ENCODE measurements at places on chromosomes 3 and 15.

DNA sequence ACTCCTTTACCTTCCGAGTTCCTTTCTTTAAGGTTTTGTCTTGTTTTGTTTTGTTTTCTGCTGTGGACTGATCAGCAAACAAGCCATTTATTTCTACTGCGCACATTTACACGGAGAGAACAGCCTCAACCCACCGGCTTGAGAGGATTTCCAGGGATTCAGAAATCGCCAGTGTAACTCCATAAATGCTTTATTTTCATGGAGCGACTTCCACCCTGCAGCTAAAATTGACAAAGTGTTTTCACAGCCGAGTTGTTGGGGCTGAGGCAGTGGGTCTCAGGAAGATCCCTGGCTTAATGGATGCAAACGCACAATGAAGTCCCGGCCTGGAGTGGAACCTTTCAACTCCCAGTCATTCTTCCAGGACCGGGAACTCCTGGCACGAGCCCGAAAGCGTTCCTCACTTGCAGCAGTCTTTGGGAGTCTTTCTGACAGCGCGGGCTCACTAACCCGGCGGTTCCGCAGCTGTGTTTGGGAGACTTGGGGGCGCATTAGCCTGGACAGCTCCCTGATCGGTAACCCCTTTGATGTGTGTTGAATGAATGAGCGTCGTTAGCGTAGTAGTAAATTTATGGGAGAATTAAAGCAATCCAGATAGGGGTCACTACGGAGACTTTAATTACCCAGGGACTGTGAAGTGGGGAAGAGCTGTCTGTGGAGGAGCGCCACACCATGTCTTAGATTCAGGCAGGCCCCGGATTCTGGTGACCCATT, 785 bp upstream of the MYRIP start:
- DNase-seq = no peak

- no peak for DNase-seq
These were observed 8.5 kb downstream of the SEMA4B start for GRCh38 chr15:90209591-90209990.

GRCh38 chr15:64149424-64149823, 2.1 kb upstream of the SNX22 start:
- no peak for DNase-seq

DNA sequence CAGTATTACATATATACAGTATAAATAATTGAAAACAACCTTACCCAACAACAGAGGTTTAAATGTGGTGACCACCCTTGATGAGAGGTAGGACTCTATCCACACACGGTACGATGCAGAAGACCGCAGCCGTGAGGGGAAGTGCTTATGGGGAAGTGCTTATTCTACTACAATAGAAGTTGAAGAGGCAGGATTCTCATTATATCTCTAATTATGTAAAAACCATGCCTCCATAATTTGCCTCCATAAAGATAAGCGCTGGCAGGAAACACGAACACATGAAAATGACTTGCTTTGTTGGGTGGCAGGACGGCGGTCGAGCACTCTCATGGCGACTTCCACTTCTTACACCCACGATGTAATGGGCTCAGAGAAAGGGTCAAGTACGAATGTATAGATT, 7.2 kb upstream of the MUC13 start:
- no peak for DNase-seq

DNA sequence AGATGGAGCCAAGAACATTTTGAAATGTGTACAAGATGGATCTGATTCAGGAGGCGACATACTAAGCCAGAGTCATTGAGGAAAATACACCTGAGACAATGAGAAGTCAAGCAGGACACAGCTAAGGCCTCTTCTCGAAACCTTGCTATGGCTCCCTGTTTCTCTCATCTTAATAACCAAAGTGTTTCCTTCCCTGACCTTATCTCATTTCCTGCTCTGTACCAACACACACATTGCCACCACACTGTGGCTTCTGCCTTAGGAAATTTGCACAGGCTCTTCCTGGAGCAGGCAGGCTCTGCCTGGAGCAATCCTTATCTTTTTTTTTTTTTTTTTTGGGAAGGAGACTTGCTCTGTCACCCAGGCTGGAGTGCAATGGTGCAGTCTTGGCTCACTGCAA, 36.6 kb downstream of the OXSM start:
- no peak for DNase-seq

DNA sequence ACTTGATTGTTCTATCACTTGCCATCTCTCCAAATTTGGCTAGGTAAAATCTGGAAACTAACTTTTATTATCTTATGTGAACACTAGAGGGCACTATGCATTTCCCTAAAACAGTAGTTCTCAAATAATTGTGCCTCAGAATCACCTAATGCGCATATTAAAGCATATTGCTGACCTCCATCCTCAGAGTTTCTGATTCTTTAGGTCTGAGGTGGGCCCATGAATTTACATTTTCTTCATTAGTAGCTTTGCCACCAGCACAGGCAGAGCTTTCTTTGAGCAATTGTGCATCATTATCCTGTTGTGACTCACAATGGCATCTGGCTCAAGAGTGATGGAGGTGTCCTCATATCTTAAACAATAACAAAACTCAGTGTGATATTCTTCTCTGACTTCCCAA, 17.5 kb upstream of the BCHE start:
- no peak for DNase-seq

DNA sequence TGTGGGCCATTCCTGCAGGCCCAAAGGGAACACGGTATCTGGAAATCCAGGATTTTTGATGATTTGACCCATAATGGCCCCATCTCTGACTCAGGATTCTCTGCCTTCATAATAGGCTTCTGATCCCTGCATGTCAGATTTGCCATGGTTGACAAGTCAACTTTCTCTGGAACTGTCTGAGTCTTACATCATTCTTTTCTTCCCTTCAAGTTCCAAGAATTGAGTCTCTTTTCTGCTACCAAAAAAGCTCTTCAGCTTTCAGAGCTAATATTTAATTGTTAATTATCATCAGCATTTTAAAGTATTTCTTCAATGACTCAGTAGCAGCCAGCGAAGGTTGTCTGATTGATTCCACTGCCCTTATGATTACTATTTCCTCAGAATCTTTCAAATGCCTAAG, 244.4 kb upstream of the COL8A1 start:
- no peak for DNase-seq

DNA sequence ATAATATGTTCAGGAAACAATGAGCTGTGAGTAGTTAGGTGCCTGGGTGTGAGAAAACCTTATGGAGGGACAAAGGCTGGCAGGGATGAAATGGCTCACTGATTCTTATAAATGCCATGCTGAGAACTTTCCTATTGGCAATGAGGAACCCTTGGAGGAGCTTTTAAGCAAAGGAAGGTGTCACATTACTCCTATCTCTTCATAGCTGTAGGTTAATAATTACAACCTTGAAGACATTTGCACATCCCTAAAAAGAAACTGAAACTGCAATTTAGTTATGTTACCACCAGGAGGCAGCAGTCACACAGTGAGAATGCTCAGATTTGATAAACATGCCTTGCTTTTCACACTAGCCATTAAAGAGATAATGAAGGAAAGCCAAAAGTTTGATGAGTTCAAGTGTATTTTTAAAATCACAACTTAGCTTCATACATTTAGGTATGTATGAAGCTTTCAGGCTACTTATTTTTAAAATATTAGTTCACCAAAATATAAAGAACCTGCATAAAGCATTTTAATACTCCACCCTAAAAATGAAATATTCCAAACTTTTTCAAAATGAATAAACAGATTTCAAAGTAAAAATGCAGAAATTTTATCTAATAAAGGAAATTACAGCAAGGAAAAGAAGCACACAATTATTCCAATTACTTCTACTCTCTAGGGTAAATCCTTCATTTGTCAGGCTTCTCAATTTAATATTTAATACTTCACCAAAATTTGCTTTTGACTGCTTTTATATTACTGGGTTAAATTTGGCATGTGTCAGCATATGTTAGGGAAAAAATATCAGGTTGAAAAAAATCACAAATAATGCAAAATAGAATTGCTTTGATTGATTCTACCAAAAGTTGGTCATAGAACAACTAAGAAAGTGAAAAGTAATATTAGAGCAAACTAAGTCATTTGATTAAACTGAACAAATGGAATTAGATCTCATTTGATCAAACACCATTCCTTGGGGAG, 136.9 kb upstream of the SLC2A2 start:
- no peak for DNase-seq

DNA sequence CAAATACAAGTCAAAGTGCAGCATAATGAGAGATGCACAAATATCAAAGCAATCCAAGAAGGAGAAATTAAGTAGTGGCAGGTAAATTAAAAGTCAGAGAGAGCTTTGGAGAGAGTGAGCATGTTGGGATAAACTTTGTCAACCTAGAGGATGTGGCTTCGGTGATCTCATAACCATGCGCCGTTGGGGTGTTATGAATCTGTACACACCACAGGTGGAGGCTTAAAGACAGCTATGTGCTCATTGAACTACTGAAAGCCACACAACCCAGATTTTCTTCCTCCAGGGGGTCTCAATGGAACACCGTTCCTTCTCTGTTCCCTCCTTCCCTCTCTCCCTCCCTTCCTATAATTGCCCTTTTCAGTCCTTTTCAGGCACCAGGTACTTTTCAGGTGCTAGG, 52.0 kb downstream of the SUCNR1 start:
- no peak for DNase-seq

DNA sequence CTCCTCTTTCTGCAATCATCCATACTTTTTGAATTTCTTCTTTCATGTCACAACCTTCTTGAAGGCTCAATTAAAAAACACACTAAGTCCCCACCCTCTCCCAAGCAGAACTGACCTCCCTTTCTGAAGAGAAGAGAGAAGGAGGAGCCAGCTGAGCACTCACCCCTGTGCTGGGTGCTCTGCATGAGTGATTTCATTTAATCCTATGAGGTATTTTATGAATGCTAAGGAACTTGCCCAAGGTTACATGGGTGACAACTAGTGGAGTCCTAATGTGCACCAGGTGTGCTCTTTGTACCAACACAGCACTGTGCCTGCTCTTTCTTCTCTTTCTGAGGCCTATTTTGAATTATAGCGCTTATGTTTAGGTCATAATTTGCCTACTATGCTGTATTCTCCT, 135.6 kb downstream of the DUT start:
- DNase-seq = no peak

- no peak for DNase-seq
These were observed 16.4 kb upstream of the PRR20G start for GRCh38 chr3:127304121-127304744.

DNA sequence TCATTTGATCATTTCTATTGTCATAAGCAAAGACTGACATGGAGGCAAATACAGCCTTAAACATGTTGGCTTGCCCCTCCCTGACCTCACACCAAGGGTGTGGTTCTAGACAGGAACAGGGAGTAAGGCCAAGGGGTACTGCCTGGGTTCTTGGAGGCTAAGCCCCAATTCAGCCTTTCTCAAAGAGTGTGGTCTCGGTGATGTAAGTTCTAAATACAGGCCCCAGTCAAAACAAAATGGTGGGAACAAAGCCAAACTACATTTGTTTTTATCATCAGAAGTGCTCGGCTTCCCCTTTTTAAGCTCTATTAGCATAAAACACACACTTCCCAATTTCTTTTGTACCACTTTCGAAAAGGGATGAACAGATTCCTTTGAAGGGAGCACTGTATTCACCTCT, 129.5 kb downstream of the ATP8B4 start:
- DNase-seq = no peak

DNA sequence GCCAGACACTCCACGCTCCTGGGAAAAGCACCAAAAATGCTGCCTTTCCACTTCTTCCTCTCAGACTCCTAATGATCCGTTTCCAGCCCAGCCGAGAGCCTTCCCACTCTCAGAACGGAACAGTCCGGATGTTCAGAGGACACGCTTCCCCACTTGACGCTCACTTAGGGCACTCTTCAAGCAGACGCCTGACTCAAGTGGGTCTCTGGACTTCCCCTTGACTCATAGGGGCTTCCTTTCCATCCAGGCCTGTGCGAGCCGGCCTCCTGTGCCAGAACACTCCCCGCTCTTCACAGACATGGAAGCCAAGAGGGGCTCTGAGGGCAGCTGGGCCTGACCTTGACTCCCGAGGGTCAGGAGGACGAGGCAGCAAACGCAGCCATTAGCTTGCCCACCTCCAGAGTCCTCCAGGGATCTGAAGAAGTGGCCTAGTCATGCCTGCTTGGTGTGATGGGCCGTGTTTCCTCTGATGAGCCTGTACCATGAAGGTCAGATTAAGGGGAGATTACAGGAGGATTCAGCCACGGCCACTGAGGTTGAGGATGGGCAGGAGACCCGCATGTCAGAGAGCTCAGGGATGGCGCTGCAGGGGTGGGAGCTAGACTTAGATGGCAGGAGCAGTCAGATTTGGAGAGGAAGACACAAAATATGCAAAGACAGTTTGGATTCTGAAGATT, 114.7 kb upstream of the TLE3 start:
- no peak for DNase-seq

DNA sequence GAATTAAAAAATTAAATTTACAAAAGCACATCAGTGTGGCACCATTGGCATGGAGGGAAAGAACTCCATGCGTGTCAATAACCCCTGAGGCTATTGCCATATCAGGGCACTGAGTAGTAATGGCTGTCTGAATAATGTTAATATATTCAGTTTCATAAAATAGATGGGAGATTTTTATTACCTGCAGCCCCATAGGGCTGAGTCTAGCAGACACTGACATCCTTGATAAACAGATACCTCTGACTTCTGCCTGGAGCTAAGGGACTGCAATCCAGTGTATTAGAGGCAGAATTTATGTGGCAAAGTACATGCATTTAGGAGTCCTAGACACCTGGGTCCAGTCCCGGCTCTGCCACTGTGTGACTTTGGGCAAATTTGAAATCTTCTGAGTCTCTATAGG, 38.8 kb upstream of the SV2B start:
- no peak for DNase-seq

- DNase-seq = no peak
These were observed 10.8 kb downstream of the TF start for GRCh38 chr3:133756716-133757694.

- DNase-seq = no peak
These were observed 108.6 kb downstream of the RPLP1 start for GRCh38 chr15:69561071-69561784.

- no peak for DNase-seq
These were observed 81.4 kb downstream of the NCEH1 start for GRCh38 chr3:172629470-172629869.

- DNase-seq = no peak
These were observed 100.0 kb upstream of the KBTBD8 start for GRCh38 chr3:66898155-66898554.

DNA sequence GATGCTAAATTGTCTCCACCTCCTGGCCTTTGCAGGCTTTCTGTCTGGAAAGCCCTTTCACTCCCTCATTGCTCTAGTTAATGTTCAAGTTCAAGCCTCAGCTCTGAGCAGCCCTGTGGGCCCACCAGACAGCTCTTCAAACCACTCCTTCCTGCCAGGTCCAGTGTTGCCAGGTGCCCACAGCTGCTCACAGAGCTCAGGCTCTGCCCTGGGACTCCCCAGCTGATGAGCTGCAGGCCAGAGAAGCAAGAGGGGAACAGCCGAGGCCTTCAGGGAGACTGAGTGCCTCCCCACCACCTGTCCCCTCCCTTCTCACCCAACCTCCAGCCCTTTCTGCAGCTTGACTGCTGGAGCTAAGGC, 1.3 kb upstream of the ZBTB47 start:
- DNase-seq = no peak

GRCh38 chr3:62803276-62803675, 71.9 kb downstream of the CADPS start:
- DNase-seq = no peak

- no peak for DNase-seq
These were observed 183.6 kb downstream of the SHOX2 start for GRCh38 chr3:157922614-157923013.
